ENCODE measurements at places on chromosomes 16 and 17.

DNA sequence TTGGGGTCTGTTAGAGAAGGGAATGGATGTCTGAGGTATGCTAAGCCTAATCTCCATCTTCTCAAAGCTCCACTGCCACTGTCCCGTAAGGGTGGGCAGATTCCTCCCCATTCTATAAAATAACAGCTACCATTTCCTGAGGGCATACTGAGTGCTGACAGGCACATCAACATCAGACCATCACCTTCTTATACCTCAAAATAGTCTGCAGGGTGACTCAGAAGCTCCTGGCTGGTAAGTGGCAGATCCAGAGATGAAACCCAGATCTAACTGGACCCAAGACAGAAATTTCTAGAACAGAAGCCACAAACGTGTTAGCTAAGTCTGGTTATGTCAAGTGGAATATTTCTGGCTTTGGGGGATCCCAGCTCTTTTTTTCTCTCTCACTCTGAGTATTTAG, 548.0 kb downstream of the WWOX start:
- no peak for DNase-seq

DNA sequence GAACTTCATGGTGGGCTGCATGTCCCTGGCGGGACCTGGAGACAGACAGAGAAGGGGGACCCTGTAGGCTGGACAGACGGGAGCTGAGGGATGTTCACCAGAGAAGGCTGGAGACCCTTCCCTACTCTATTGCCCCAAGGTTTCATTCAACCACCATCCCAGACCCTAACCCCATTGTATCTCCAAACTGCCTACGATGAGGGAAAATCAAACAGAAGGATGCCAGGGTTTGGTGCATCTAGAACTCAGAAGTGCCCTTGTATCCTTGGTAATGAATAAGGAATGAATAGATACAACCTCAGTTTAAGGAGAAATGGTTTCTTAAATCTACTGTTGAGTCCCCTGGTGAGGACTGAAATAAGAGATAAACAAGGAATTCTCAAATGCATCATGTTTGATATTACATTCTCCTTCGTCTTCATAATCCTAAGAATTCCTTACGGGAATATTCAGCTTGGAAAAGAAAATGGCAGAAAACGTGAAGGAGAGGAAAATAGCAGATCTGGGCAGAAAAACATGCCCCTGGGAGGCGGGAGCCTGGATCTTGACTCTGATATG, 16.4 kb downstream of the TNS4 start:
- no peak for DNase-seq

DNA sequence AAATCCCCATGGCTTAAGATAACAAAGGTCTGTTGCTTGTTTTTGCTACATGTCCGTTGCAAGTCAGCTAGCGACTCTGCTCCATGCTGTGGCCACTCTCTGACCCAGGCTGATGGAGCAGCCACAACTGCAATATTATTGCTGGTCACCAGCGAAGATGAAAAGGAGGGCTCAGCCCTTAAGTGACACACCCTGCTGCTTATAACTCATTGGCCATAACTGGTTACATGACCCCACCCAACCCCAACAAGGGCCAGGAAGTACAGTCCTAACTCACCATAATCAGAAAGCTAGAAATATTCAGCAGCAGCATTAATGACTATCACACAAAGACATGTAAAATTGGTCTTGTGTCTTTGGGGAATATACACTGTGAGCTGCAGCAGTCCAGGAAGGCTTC, 224.3 kb downstream of the SOX9 start:
- DNase-seq = no peak

GRCh38 chr17:31570231-31570630, 178.8 kb downstream of the RAB11FIP4 start:
- DNase-seq = no peak

GRCh38 chr16:74865922-74866598, 91.4 kb upstream of the FA2H start:
- no peak for DNase-seq

GRCh38 chr16:79599256-79599836, 1.2 kb downstream of the MAF start:
- peak; percentile 33 for DNase-seq

- DNase-seq = no peak
These were observed 3.7 kb upstream of the SDK2 start for GRCh38 chr17:73647772-73648542.

GRCh38 chr17:53336281-53336680, 486.4 kb upstream of the KIF2B start:
- no peak for DNase-seq

- DNase-seq = peak; percentile 20
These were observed 22.5 kb downstream of the DNAI2 start for GRCh38 chr17:74296548-74296936.

DNA sequence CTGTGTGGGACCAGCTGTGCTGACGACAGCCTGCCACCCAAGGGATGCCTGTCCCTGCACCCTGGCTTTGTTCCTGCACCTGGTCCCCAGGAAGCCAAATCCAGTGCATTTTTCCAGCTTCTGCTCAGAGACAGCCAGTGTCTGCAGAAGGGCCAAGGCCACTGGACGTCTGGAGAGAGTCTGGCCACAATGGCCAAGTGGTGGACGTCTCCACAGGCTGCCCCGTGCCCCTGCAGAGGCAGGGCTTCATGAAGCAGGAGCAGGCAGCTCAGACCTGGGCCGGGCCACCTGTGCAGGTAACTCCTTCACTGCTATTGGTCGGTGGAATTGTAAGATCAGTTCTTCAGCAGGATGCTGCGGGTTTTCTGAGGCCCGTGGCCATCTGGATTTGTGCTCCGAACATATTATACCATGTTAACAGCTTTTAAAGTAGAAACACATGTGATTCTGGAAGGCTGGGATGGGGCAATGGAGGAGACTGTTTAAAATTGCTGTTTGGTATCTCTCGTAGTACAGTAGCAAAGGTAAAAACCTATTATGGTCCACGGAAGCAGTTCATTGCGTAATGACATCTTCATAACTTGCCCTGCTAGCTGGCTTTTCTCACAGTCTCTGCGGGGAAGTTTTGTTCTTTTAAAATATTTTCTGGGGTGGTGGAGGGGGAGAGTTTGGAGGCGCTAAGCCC, 185.3 kb downstream of the CCDC182 start:
- DNase-seq = no peak

DNA sequence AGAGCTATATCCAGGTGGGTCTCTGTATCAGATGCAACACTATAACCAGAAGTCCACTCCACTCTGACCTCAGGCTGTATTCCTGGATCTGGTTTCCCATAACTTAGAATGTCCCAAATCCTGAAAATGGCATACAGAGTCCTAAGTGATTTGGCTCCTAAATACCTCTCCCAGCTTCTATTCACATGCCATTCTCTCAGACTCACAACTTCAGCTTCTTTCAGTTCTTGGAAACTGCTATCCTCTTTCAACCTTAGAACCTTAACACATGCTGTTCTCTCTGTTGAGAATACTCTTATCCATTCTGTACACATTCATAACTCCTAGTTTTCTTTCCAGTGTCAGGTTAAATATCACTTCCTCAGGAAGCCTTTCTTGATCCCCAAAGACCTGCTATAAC, 132.0 kb downstream of the BRIP1 start:
- DNase-seq = no peak

GRCh38 chr17:65660947-65661346, 99.5 kb upstream of the AXIN2 start:
- DNase-seq = no peak

DNA sequence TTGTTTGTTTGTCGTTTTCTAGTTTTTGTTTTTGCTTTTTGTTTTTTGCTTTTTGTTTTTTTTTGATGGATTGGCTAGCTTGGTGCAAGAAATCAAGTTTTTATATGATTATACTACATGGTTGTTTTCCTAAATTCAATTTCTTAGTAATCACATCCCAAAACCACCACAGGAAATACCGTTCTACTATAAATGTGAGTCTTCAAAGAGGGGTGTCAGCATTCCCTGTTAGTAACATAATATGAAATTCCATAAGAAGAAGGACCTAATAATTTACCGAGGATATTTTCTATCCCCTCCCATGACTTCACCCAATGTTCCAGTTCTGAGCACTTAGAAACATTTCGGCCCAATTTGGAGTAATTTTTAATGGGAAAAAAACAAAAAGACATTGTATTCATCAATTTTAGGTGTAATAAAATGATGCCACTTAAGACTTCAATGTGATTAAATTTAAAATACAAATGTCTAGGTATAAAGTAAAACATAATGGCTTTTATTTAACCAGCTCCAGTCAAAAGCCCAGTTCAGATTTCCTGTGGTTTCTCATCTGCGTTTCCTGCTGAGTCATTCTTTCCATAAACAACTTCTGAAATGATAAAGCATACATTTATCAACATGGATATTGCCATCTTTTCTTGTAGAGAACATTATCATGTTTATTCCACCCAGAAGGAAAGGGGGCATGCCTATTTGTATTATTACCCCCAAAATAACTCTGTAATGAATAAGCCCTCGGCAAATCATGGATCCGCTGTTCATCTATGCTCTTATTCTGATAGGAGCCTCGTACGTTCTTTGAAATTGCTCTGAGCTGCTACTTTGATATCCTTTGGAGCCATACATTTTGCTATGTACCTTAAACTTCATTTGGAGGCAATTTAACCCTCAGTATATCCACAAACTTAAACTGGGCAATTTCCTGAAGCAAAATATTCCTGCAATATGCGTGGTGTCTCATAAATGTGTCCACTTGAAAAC, 28.1 kb downstream of the HSBP1 start:
- no peak for DNase-seq

DNA sequence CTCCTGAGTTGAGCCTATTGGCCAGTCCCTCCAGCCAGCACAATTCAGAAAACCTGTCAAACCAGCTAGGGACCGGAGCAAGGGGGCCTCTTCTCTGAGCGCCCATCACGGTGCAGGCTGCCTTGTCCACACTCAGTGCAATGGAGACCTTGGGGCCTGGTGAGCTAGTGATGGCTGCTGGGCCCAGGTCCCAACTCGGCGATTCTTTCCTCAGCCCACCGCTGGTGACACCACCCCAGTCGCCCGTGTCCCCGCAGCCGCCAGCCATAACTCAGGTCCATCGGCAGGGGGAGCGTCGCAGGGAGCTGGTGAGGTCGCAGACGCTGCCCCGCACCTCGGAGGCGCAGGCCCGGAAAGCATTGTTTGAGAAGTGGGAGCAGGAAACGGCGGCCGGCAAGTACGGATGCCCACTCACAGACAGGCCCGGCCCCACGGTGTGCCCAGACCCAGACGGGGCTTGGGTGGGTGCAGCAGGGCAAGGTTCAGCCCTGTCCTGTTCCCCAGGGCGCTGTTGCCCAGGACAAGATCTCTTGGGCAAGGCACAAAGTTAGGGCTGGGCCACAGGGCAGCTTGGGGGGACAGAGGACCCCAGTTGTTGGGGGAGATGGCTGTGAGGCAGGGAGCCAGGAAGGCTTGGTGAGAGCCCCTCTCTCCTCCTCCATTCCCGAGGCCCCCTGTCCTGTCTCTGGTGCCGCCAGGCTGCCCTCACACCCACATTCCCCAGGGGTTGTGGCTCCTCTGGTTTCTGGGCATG, 10.8 kb downstream of the SMTNL2 start:
- peak; percentile 32 for DNase-seq

DNA sequence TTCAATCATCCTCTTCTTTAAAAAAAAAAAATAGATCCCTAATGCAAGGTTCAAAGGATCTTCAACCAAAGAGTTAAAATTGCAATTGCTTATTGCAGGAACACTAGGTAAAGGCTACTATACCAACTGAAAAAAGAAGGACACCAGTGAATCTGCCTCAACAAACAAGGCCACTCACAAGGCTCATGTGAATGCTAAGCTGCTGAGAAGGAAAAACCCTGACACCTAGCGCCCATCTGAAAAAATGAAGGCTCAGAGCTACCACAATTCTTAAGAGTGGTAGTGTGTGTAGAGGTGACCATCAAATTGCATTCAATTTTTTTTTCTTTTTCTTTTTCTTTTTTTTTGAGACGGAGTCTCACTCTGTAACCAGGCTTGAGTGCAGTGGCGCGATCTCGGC, 201.6 kb upstream of the C17orf78 start:
- DNase-seq = no peak

- DNase-seq = no peak
These were observed 233.1 kb upstream of the GSE1 start for GRCh38 chr16:85380002-85380395.

DNA sequence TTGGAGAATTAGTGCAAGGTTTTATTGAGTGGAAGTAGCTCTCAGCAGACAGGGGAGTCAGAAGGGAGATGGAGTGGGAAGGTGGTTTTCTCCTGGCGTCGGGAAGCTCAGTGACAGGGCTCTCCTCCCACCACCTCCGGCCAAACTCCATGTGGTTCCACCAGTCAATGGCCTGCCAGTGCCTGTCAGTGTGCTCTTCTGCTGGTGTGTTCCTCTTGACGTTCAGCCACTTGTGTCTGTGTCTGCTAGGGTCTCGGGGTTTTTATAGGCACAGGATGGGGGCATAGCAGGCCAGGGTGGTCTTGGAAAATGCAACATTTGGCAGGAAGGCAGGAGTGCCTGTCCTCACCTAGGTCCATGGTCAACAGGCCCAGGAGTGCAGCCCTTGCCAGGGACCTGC, 506.7 kb upstream of the KIF2B start:
- DNase-seq = no peak

DNA sequence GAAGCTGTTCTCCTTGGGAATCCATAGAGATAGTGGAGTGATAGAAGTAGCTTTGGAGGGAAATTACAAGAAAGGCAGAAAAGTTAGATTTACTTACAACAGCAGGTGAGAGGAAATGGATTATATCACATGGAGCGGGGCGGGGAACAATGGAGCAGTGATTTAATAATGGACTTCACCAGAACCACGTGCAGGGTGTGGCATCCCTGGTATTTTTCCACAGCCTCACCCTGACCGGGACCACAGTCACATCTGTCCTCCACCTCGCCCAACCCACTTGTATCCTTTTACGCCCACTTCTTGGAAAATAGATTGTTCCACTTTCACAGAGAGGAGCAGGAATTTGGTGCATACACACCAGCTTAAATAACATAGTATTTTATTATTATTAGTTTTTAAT, 15.9 kb upstream of the CYB5B start:
- DNase-seq = no peak

DNA sequence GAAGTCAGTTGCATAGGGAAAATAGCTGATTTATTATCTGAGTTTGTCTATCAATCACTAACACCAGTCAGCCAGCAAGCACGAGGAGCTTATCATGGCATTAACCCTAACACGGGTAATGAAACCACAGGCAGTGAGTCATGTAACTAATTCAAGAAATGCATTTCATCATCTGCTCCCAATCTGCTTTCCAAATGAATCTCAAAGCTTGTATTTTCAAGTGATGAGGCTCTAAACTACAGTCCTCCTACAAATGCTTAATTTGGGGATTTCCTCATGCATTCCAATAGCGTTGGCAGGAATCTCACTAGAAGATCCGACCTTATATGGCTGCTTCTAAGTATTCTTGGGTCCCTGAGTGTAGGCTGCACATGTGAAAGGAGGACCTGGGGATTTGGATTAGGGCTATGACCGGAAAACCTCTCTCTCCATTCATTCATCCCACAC, 118.4 kb upstream of the HSBP1 start:
- DNase-seq = no peak

DNA sequence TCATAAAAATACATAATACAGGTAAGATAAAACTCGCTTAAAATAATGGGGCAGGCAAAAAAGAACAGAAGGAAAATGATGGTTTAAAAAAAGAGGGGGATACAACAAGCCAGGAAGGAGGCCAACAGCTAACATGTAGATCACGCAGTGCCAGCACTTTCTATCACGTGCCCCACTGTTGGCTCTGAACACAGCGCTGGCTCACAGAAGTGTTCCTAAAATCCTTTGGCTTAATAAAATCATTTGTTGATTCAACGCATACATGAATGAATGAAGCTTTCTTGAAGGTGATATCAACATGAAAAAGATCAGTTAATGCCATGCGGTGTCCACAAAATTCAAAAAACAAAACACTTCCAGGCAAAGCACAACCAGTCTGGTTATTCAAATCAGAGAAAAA, 8.5 kb downstream of the ITGAE start:
- DNase-seq = no peak
